EL (cell line): ENCODE measurements at places on chromosomes 11 and 22.
A peak's percentile ranks its signal among the peaks of the same experiment; 100 is the strongest.

DNA sequence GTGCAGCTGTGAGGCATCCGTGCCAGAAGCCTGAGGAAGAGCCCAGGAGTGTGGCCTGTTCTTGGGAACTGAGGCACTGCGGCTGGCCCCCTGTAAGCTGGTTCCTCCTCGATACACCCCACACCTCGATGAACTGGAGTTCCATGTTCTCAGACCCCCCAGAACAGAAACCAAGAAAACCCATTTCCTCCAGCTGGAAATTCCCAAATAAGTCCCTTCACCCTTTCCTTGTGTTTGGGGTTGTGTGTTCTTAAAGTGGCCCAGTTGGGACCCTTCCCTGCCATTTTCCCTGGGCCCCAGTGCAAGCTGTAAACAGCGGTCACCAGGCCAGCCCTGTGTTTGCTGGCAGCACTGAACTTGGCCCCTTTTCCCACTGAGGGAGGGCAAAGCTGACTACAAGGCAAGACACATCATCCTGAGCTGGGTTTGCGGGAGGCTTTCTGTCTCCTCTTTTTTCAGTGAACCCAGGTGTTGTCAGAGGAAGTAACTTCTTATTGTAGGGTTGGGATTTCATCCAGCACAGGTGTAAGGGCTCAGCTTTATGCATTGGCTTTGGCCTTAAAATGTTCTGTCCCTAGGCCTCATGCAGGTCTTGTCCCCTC lies 60.1 kb upstream of the MPEG1 start:
- no peak for DNase-seq

DNA sequence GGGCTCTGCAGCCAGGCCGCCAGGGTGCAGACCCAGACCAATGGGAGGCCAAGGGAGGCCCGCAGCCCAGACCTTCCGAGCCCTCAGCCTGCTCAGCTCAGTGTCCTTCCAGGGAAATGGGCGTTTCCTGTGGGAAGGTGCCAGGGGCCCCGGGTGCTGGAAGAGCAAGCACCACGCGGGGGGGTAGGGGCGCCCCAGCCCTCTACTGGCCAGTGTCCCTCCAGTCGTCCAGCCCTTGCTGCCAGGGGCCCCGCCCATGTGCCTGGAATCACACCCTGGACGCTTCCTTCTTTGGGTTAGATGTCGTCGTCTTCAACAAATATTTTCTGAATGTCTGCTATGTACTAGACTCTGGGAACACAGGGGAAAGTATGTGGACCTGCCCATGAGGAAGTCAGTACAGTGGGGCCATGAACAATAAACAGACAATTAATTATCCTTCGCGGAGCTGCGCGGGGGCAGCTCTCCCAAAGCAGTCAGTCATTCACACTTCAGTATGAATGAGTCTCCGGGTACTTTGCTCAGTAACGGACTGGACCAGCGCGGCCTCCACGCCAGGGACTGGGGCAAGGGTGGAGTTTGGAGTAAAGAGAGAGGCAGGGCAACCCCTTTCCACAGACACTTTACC lies 60.2 kb downstream of the CDKN1C start:
- peak; percentile 79 for DNase-seq

GRCh38 chr22:30249049-30250038 lies 2.8 kb upstream of the LIF start:
- peak; percentile 40 for DNase-seq

- DNase-seq: no peak
Observed at GRCh38 chr11:125308246-125308645, 143.7 kb downstream of the PKNOX2 start.

GRCh38 chr11:61922539-61922938 lies 5.2 kb upstream of the RAB3IL1 start:
- DNase-seq: peak; percentile 68

DNA sequence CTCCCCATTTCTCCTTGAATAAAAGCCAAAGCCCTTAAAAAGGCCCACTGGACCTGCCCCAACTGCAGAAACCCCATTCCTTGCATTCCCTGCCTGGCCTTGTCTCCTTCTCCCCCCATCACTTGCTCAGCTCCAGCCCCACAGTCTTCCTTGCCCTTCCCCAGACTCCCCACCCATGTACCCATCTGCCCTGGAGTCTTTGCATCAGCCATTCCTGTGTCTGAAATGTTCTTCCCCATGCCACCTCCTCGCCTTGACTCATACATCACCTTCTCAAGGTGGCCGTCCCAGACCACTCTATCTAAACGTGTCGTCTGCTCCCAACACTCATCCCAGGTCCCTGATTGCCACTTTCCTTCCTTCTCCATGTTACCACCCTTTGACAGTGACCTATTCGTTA lies 77.4 kb upstream of the SHANK2 start:
- DNase-seq: no peak

DNA sequence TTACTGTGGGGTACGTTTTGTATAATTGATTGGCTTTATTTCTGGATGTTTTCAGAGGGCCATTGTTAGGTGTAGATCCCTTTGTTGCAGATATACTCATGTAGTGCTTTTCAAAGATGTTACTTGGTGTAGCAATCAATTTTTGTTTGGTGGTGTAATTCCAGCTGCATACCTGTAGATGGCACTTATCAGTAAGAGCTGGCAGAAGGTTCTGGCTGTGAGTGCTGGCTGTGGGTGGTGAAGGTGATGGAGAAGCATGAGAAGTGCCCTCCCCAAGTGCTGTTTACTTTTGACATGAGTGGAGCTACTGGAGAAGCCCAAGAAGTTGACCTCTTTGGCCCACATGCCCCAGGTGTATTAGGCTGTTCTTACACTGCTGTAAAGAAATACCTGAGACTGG lies 1074.9 kb downstream of the FAM181B start:
- no peak for DNase-seq

DNA sequence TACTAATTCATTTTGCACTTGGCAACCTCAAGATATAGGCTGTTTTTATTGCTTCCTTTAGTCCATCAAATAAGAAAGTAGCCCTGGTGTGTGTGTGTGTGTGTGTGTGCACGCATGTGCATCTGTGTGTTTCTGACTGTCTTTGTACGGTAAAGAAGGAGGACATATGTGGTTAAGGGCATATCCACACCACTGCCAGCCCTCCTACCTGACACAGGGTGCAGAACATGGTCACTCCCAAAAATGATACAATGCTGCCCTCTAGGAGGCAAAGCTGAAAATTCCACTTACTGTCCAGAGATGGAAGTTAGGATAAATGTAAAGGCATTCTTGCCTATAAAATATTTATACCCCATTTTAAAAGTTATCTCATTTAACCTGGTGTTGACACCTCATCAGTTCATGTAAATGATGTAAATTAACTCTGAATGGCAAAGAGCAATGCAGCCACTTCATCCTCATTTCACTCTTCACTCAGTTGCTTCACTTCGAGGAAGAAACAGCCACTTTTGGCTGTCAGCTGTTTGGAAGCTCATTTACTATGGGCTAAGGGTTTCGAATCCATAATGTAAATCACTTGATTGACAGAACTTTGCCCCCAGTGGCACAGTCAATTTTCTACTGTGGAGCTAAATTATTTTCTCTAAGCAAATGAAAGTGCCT lies 83.1 kb upstream of the MTNR1B start:
- peak; percentile 61 for DNase-seq

DNA sequence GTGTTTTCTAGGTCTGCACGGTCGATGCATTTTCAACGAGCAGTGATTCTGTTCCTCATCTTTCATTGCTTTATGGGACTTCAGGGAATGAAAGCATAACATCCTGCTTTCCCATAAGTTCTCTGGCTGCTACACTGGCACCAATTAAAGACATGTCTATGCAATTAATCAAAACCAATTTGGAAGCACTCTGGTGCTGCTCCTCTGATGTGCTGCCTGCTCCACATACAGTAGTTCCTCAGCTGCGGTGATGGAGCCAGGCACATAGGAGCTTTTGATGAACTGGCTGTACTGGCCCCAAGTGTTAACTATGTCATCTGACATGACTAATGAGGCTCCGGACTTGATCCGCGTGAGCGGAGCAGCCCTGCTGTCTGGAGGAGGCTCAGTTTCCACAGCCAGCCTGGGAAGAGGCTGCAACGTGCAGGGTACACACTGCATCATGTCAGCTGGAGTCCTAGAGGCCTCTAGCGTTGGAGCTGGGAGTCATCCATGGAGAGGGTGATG lies 29.8 kb downstream of the GVQW3 start:
- no peak for DNase-seq

DNA sequence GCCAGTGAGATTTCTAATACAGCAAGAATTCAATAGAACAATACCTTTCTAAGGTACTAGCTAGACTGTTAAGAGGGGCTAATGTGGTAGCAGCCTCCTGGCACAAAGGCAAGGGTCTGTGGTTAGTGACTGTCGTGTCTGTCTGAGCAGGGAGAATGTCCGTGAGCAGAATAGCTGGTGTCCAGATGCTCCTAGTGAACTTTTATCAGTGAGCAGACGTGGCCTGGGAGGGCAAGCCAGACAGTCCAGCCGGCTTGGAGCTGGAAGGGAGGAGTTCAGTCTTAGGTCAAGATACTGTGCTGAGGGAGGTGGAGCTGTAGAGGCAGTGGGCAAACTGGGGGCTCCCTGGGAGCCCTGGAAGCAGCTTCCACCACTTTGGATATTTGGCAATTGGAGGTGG lies 138.6 kb downstream of the TEAD1 start:
- DNase-seq: no peak

DNA sequence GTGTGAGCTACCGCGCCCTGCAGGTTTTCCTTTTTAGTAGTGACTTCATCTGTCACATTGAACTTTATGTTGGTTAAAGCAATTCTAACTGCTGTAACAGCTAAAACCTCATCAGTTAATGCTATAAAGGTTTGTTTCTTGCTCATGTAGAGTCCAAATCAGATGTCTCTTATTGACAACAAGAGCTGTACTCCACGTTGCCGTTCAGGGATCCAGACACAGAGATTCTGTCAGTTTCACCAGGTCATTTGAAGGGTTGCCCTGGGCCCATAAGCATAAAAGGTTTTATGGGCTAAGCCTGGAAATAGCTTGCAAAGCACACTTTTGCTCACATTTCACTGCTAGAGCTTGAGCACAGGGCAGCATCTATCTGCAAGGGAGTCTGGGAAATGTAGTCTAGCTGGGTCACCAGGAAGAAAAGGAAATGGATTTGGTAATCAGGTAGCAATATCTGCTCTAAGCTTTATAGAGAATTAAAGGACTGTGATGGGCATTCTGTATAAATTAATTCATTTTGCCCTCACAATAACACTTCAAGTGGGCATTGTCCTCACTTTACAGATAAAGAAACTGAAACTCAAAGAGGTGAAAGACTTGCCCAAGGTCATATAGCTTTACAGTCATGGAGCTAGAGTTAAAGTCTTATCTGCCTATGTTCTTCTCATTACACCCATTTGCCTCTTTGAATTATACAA lies 25.2 kb upstream of the PTPRJ start:
- DNase-seq: no peak

DNA sequence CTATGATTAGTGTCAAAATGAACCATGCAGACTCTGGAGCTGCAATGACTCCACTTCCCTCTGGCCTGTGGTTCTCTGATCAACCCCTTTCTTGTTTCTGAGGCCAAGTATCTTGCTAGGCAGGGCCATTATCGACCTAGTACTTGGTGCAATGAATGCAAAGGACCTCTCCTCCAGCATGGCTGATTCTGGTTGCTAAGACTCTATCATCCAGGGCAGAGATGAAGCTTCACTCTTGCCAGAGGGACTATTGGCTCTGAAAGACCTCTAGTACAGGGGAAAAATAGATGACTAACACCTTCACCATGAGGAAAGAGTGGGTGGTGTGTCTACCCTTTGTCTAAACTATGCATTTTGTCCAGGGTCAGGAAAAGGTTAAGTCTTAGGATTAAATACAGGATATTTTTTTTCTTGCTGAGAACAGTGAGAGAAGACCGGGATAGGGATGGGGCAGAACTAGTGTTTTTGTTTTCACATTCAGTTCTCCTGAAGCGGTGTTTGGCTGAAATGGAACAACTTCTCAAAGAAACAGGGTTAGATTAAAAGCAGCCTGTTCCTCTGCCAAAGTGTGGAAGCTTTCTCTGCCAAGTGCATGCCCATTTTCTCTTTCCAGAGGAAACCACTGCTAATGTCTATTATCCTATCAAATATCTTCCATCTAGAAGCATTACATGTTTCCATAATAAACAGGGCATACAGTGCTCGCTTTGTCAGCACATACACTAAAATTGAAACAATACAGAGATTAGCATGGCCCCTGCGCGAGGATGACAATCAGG lies 5.0 kb upstream of the MTFP1 start:
- peak; percentile 85 for DNase-seq

GRCh38 chr11:124832571-124832970 lies 32.4 kb upstream of the MSANTD2 start:
- DNase-seq: no peak

DNA sequence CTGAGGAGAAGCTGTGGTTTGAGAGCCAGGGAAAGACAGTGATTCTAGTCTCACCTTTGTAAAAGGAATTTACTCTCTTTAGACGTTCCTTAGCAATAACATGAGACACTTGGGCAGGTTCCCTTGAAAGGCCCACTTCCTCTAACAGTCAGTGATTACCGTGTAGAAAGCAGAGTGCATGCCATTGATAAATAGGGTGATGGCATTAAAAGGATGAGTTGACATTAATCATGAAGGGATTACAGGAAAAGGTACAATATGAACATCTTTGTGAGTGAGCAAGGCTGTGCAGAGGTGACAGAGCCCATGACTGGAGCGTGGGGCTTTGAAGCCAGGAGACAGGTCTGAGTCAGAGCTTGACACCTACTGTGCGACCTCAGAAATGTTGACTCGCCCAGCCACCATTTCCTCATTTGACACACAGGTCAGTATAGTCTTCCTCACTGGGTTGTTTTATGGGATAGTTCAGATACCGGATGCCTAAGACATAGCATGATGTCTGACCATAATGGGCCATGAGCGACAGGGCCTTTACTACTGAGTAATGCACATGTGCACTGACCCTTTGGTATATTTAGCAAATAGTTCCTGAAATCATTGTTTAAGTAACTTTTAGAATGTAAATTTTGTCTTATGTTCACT lies 341.7 kb upstream of the MTNR1B start:
- peak; percentile 71 for DNase-seq

DNA sequence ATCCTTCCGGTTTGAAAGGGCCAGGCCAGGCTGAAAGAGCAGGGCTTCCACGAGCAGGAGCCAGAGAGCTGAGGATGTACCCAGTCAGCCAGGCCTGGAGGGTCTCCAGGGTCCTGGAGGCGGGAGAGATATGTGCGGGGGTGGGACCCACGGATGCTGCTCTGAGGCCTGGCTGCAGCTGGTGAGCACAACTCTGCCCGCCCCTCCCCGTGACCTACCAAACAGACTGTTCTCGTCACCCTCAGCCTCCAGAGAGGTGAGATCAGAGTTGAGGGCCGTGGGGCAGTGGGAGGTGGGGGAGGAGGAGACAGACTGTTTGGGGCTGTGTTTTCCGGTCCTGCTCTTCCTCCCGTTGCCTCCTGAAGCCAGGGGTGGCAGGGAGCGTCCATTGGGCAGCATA lies 42.2 kb downstream of the TRIOBP start:
- DNase-seq: peak; percentile 43

DNA sequence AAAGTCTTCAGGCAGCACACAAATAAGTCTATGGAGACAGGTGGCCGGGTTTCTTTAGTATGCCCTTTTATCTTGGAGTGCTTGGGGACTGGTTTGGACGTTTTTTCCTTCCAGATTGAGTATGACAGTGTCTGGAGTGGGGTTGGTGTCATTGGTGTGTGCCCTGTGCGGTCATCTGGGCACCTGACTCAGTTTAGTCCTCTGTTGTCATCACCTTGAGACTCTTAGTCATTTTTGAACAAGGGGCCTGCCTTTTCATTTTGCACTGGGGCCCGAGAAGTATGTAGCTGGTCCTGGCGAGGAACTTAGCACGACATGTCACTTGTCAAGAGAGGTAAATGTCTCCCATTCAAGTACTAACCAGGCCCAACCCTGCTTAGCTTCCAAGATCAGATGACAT lies 27.2 kb upstream of the MYO18B start:
- DNase-seq: no peak

- no peak for DNase-seq
Observed at GRCh38 chr22:40218723-40219294, 41.1 kb downstream of the TNRC6B start.

GRCh38 chr22:46479046-46479445 lies 58.4 kb downstream of the CELSR1 start:
- DNase-seq: no peak
